ENCODE measurements at places on chromosomes 1 and 21.
A peak's percentile ranks its signal among the peaks of the same experiment; 100 is the strongest.

DNA sequence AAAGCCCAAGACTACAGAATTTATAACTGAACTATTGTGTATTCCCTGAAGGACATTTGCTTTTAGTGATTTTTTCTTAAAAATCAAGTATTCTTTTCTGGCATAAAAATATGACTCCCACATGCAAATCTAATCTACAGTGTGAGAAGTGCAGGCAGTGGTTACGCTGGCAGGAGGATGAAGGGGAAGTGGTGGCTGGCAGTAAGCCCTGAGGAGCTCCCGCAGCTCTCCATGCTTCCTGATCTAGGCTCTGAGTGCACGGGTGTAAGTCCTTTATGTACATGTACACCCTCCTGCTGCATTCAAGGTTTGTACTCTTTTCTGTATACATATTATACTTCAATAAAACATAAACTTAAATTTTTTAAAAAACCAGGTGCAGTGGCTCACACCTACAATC, 67.5 kb upstream of the PRDX6 start:
- DNase-seq, result peak; percentile 85

- peak; percentile 15 for DNase-seq
Measured at GRCh38 chr1:248622570-248623001, 12.3 kb downstream of the OR2T11 start.

DNA sequence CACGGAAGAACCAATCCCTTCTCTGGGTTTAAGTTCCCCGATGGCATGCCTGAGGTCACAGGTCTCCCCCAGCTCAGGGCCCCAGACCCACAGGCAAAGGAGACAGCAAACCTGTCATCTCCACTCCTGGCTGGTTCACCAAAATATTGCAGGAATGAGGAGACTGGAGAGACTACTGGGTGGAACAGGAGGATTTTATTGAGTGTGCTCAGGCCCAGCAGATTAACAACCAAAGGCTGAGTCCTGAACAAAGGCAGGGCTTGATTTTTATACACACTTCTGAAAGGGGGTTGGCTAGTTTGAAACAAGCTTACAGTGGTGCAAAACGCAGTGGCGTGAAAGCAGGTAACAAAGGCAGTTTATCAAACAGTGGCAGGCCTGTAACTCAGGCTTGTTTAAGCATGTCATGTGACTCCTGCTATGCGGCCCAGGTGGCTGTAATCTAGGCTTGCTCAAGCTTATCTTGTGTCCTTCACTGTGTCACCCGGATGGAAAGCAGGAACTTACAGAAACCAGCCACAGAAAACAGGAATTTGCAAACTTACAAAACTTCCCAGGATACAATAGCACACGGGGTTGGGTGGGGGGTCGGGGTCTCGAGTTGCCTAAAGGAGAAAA, 27.4 kb upstream of the KCNJ15 start:
- peak; percentile 28 for DNase-seq

DNA sequence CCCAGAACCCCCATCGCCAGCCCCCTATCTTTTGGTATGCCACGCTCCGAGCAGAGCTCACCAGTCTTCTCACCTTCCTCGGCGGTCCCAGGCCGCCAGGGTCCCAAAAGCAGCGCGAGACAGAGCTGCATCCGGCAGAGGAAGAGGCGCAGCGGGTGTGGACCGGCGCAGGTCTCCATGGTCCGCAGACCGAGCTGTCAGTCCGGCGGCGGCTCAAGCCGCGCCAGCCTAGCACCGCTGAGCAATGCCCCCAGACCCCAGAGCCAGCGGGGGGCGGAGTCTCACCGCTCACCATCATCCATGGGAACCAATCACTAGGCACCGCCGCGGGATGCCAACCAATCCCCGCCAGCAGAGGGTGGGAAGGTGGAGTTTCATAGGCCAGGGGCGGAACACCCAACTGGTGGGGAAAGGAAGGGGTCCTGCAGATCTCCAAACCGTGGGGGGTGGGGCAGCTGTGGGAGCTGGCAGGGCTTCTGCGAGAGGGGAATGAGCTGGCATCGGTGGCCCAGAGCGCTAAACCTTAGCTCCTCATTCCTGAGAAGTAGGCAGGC, at the start of gene EPHA10:
Gene EPHA10, minus strand, starts transcription at position 233 of the 554 bp plus-strand sequence. Its CDS starts 54 bp downstream, at position 179.
- no peak for DNase-seq

- DNase-seq, result no peak
Measured at GRCh38 chr1:230109895-230110667, 43.0 kb downstream of the GALNT2 start.

All from fibroblast of skin of scalp (primary cell).